ENCODE measurements at places on chromosomes 5 and 9.
A peak's percentile ranks its signal among the peaks of the same experiment; 100 is the strongest.

DNA sequence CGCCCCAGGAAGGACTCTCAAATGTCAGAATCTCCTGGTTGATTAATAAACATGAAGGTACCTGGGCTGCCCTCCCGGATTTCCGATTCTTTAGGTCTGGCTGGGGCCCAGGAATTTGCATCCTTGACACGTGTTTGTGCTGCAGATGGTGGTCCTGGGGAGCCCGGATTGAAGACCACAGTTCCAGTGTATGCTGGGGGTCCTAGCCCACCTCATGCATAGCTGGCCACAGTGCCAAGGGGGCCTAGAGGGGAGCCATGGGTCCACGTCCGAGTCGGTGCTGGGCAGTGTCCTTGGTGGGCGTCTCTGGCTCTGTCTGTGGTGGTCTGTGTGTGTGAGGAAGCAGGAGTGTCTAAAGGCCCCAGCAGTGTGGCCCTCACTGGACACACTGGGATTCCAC, 3.2 kb downstream of the NCS1 start:
- DNase-seq: no peak

DNA sequence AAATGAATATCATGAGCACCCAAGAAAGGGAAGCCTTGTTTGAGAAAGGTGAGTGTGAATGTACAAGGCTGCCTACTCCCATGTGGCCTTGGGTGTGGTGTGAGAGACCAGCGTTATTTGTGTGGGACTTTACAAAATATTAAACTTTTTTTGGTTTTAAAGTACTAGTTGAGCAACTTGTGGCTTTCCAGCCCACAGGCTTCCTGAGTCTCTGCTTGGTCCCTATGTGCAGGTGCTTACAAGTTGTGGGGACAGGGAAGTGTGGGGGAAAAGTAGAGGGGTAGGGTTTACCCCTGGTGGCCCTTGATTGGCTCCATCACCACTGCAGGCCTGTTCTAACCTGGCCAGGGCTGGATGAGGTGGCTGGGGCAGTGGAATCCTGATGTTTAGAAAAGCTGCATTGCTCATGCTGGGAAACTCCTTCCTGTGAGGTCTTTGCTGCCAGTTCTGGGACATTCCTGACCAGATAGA, 19.7 kb downstream of the PTTG1 start:
- peak; percentile 55 for DNase-seq

GRCh38 chr9:79976257-79977073, 404.7 kb downstream of the TLE4 start:
- DNase-seq: no peak

- no peak for DNase-seq
Observed at GRCh38 chr5:135833961-135834638, 363 bp upstream of the SLC25A48 start.

DNA sequence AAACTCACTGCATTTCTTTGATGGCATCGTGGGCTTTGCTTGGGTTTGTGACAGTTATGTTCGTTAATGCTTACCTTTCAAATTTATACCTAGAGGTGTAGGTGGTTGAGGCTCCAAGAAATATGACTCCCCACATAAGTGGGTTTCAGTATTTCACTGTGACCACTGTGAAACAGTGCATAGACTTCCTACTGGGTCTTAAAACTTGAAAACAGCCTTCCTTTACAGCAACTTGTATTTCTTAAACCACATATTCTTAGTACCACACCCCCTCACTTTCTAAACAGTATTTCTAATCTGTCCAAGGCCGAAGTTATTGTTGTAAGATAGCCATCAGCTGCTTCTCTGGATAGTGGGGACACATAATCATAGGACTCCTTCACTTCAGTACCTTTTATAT, 48.3 kb downstream of the TMEFF1 start:
- no peak for DNase-seq

- DNase-seq: peak; percentile 51
Observed at GRCh38 chr5:172688349-172689217, 47.5 kb downstream of the NEURL1B start.

DNA sequence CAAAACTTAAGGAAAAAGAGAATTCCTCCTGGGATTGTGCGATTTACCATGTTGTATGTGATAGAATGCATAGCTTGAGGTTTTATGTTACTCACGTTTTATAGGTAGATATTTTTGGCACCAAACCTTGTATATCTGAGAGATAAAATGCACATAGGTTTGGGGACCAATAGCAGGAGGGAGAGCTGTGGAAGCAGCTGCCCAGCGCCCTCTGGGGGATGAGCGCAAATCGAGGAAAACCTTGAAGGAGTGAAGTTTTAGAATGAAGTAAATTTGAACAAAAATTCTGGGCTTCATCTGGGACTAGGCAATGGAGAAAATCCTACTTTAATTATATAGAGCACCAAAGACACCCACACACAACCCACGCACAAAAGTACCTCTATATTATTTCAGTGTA, 197.0 kb downstream of the ADCY2 start:
- no peak for DNase-seq

DNA sequence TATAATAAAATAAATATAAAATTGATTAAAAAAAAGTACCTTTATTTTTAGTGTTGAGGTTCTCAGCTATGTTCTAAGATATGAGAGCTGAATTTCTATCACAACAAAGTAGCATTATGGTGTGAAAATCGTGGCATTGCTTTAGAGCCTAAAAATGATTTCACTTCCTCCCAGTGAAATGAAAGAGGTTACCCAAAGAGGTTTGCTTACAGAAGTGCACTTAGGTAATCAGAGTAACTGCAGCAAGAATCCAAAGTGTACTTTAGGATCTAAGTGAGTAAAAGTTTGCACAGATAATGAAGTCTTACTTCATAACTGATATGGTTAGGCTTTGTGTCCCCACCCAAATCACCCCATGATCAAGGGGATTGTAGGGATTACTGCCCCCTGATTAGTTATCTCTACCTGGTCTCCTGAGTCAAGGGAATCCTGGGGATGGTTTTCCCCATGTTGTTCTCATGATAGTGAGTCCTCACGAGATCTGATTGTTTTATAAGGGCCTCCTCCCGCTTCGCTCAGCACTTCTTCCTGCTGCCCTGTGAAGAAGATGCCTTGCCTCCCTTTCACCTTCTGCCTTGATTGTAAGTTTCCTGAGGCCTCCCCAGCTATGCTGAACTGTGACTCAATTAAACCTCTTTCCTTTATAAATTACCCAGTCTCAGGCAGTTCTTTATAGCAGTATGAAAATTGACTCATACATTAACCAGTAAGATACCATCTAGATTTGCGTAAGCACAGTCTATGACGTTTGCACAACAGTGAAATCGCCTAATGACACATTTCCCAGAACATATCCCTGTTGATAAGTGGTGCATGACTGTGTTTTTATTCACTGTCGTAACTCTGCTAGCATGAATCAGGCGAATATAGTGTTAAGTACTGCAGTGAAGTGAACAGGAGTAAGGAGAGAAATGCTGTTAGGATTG, 40.3 kb upstream of the LRRC70 start:
- DNase-seq: peak; percentile 85

- no peak for DNase-seq
Observed at GRCh38 chr5:115626445-115626823, 598 bp upstream of the TMED7 start.

DNA sequence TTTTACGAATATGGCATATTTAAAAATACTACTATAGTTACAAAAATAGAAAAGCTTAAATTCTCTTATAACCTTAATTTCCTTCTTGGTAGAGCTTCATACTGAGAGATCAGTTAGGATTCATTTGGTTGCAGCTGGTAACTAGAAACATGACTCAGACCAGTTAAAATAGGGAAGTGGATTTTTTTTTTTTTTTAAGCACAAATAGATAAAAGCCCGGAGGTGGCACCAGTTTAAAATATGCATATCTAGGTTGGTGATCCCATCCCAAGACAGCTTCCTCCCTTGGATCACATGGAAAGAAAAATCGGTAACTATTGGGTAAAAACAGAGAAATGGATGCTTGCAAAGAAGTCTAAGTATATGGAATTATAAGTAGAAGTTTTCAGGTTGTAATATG, 1634.3 kb downstream of the MAT2B start:
- DNase-seq: no peak

GRCh38 chr5:149799119-149799623, 69.1 kb downstream of the PPARGC1B start:
- DNase-seq: peak; percentile 56
